ENCODE measurements at places on chromosomes 1 and 21.

GRCh38 chr1:67685067-67685557 lies at the start of gene GADD45A:
TSS of gene GADD45A (plus strand) at chr1:67685201. CDS start at chr1:67685495, 294 bp downstream.
- peak; percentile 92 for DNase-seq

DNA sequence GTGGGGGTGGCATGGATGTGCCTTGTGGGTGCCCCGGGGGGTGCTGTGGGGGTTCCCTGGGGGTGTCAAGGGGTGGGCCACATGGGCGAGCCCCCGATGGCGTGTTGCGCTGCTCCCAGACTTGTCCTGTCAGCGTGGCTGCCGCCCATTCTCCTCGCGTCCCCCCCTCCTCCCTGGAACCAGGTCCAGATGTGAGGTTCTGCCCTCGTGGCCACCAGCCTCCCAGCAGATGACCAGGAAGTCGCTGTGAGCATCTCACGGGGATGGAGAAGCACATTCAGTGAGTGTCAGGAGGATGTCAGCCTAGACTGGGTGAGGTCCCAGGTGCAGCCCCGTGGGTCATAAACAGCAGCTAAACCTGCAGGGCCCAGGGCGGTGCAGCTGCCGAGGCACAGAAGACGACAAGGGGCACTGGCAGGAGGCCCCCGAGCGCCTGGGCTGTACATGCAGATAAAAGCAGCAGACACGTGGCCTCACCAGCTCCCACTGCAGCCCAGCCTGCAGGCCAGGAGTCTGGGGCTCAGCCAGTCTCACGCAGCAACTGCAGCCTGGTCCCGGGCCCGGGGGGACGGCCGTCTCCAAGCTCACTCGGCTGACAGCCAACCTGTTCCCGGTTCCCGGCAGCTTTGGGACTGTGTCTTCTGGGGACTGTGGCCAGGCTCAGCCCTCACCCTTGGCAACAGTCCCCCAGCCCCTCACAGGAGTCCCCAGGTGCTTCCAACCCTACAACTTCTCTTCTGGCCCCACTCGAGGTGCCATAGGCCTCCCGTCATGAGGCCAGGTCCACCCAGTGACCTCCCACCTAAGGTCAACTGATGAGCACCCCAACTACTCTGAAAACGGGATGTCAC lies 17.5 kb upstream of the COL6A2 start:
- no peak for DNase-seq

DNA sequence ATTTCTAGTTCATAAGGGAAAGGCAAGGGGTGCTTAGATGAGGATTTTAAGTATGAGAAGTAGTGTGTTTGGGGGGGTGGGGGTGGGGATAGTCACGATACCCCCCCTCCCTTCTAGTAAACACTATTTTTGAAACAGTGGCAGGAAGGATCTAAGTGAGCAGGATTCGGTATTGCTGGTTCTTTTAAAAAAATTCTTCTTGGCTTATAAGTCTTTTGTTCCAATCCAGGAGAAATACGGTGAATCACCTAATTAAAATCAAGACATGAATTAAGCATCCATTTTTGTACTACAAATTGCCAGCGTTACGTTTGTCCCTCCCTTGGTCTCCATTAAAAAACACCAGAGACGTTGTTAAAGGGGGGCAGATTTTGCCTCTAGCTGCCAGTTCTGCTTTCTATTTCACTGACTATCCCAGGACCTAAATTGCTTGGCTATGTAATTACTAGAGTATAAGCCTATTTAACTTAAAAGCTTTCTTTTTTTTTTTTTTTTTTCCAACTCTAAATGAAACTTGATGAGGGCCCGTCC lies 911 bp downstream of the LMO4 start:
- no peak for DNase-seq

DNA sequence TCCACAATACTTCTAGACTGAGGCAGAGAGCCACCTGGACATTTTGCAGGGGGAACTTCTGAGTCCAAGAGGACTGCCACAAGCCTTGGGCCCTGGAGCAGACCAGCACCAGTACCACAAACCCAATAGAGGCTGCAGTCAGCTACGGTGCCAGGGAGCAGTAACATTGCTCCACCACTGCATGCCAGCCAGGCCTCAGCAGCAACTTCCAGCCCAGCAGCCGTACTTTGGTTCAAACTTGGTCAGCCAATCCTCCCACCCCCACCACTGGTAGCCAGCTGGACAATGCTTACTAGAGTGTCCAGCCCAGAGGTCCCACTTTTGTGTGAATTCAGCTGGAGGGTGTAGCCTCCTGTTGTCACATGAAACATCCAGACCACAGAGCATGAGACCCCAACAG lies 107.4 kb downstream of the SLC5A9 start:
- DNase-seq = no peak

DNA sequence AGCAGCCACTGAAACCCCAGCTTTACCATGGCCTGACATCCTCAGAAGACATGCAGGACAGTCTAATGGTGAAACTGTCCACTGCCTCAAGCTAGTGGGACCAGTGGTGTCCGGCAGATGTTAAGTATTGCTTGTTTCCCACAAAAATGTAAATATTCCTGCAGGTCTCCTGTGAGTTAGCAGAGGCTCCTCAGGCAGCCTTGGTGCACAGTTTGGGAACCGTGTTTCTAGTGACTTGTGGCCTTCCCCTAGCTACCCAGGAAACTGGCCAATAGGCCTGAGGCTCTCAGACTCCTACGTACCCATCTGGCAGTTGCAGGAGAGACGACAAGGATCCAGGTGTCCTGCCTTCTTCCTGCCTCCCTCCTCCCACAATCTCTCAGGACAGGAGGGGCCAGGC lies 142.4 kb downstream of the CAMTA1 start:
- no peak for DNase-seq

GRCh38 chr1:168410464-168410863 lies 129.8 kb downstream of the TBX19 start:
- peak; percentile 37 for DNase-seq

DNA sequence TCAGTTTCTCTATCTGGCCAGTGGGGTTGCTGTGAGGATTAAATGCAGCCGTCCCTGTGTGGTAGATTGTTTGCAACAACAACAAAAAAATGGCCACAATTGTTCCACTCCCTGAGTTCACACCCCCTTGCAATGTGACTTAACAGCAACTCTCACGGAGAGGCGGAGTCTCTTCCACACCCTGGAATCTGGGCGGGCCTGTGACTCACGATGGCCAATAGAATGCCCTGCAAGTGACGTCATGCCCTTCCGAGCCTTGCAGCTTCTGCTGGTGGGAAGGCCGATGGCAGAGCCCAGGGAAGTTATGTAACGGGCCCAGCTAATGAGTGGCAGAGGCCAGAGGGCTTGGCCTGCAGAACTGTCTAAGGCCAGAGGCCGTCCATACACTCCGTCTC lies 87.9 kb downstream of the RIPK4 start:
- DNase-seq = no peak

DNA sequence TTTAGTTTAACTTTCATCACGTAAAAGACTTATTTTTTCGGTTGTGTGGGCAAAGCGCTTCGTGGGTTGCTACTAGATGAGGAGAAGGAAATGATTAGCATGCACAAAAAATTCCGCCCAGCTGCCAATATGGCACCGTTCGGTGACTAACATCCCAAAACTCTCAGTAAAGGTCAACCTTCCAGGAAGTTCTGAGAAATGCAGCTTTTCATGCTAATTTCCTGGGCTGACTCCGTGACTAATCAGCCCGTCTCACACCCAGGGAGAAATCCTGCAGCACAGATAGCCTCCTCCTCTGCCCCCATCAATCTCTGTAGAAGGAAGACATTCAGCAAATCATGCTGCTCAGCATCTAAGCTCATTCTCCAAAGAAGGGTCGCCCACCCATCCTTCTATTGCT lies 34.1 kb downstream of the TMCO4 start:
- DNase-seq = no peak

DNA sequence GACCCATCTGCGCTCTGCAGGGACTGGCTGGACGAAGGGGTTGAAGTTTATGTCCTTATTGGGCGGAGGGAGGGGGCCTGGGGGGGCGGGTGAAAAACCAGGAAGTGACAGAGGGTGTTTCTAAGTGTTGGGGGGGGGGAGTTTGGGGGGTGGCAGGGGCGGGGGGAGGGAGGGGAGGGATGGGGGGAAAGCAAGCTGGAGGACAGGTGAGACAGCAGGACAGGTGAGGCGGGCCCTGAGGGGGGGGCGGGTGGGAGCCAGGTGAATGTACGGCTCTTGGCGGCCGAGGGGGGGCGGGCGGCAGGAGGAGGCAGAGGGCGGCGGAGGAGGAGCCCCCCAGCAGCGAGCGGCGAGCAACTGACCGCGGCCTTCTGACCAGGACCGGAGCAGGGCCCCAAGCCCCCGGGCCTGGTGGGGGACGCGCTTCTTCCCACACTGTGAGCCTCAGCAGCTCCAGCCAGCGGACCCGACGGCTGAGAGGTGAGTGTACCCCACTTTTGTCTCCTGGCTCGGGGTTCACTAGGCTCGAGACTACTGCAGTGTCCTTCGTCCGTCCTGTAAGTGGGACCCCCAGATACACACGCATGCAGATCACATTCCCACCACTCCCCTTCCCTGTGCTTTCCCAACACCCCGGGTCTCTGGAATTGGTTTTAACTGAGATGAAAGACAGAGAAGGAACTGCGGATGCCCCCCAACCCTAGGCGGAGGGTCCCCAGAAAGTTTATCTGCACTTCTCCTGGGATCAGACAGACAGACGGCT lies at the start of gene ZBTB7B:
ZBTB7B (plus strand) TSS at position 339 of the 763 bp plus-strand sequence. CDS start 11,859 bp downstream, outside the sequence.
- no peak for DNase-seq

DNA sequence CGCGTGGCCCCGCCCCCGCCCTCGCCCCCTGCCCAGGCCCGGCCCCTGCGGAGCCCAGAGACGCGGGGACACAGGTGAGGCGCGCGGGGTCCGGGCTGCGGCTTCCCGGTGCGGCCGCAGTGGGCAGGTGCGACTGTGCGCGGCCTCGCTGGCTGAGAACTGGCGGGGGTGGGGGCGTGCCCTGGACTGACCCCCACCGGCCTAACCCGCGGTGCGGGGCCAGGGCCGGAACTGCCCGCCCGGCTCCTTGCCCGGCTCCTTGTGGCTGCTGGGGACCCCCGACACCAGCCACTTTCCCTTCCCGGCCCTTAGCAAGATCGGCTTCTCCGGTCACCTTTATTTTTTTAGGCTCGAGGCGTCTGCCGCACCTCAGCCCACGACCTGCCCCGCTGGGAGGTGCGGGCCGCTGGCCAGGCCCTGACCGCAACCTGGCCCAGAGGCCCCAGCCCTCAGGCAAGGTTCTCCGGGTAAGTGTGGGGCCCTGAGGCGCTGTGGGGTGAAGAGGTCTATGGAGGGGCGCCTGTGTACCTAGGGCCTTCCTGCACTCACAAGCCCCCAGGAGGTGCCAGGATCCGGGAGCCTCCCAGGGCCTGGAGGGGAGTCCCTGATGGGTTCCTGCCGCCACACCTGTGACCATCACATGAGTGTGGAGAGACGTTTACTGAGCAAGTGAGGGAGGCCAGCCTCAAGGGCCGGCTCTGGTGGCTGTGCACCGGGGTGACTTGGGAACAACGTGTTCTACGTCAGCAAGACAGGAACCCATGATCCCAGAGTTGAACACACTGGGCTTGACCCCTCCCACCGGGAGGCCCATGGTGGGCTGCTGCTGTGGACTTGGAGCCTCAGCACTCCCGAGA lies at the start of gene SMIM1:
SMIM1 (plus strand) TSS at position 35 of the 857 bp plus-strand sequence. CDS start 2,625 bp downstream, outside the sequence.
- peak; percentile 23 for DNase-seq
